ENCODE measurements at places on chromosomes 5 and 9.
A peak's percentile ranks its signal among the peaks of the same experiment; 100 is the strongest.

GRCh38 chr9:137030538-137031527, 1.1 kb downstream of the FUT7 start:
- H3K27me3 ChIP-seq: no peaks in the 10 kb centered on the region
- H3K36me3 ChIP-seq: no peaks in the 10 kb centered on the region
- H3K4me1 ChIP-seq: peaks cover 15% of the 10 kb centered on the region
- H3K27ac ChIP-seq: no peak overlapping the region

GRCh38 chr5:154084062-154084639, 45.4 kb downstream of the MFAP3 start:
- DNase-seq: no peak
- H3K4me3 ChIP-seq: no peak overlapping the region
- H3K27me3 ChIP-seq: no peaks in the 10 kb centered on the region
- no peaks in the 10 kb centered on the region for H3K36me3 ChIP-seq

- H3K36me3 ChIP-seq: no peaks in the 10 kb centered on the region
- H3K27me3 ChIP-seq: no peaks in the 10 kb centered on the region
- H3K4me3 ChIP-seq: no peak overlapping the region
- H3K27ac ChIP-seq: no peak overlapping the region
Measured at GRCh38 chr9:28456861-28457260, 883.6 kb upstream of the C9orf72 start.

GRCh38 chr9:133894377-133895321, 97.5 kb downstream of the VAV2 start:
- no peak overlapping the region for H3K4me3 ChIP-seq
- no peaks in the 10 kb centered on the region for H3K27me3 ChIP-seq
- no peak overlapping the region for H3K27ac ChIP-seq
- H3K36me3 ChIP-seq: no peaks in the 10 kb centered on the region

- peaks cover 36% of the 10 kb centered on the region for H3K4me1 ChIP-seq
- no peak overlapping the region for H3K27ac ChIP-seq
- peak overlapping the region; percentile 83 for H3K4me3 ChIP-seq
- no peaks in the 10 kb centered on the region for H3K36me3 ChIP-seq
- peaks cover 38% of the 10 kb centered on the region for H3K27me3 ChIP-seq
- DNase-seq: peak; percentile 27
Measured at GRCh38 chr9:99822806-99823591, 1.3 kb downstream of the NR4A3 start.

All from astrocyte (in vitro differentiated cells and primary cell).